Activated T-helper 1 cell treated with Interleukin-2 at 50 U/mL for 16 hours (primary cell): ENCODE measurements at places on chromosomes 1 and 21.

GRCh38 chr1:92587445-92587844, 100.7 kb upstream of the GFI1 start:
- no peak for DNase-seq

DNA sequence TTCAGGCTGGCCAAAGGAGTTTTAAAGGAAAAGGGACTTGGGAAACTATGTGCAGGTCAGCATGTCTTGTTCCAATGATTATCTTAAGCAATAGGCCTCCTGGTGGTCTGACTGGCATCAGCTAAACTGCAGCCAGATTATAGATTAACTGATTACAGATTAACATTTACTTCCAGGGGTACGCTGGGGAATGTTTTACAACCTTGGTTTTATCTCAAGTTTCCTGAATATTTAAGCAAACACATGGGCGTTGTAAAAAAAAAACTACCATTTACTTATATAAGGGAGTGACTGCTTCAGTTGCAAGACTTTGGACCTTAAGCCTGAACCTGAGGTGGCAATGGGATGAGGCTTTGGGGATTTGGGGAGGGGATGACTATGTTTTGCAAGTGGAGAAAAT, 600.6 kb upstream of the B3GALT2 start:
- DNase-seq, result no peak

GRCh38 chr21:38950435-38951094, 144.8 kb downstream of the ETS2 start:
- DNase-seq, result no peak

DNA sequence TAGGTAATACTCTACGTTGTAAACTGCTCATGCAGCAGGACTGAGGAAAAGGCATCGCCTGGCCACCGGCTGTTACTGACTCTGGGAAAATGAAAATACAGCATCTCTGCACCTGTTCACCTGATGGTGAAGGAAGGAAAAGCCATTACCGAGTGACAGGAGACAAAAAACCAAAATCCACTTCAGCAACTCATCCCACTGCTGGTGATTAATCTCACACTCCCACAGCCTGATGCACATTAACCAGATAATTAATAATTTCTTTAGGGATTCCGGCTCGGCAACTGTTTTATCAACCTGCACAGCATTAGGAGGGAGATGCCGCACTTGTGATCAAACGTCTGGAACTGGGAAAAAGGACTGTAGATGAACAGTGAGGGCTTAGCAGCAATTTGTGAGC, 183.9 kb upstream of the ESRRG start:
- no peak for DNase-seq

DNA sequence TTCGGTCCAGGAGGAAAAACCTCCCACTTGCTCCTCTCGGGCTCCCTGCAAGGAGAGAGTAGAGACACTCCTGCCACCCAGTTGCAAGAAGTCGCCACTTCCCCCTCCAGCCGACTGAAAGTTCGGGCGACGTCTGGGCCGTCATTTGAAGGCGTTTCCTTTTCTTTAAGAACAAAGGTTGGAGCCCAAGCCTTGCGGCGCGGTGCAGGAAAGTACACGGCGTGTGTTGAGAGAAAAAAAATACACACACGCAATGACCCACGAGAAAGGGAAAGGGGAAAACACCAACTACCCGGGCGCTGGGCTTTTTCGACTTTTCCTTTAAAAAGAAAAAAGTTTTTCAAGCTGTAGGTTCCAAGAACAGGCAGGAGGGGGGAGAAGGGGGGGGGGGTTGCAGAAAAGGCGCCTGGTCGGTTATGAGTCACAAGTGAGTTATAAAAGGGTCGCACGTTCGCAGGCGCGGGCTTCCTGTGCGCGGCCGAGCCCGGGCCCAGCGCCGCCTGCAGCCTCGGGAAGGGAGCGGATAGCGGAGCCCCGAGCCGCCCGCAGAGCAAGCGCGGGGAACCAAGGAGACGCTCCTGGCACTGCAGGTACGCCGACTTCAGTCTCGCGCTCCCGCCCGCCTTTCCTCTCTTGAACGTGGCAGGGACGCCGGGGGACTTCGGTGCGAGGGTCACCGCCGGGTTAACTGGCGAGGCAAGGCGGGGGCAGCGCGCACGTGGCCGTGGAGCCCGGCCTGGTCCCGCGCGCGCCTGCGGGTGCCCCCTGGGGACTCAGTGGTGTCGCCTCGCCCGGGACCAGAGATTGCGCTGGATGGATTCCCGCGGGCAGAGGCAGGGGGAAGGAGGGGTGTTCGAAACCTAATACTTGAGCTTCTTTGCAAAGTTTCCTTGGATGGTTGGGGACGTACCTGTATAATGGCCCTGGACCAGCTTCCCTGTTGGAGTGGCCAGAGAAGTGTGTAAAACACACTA, 45.3 kb downstream of the MRPL39 start:
- DNase-seq, result peak; percentile 43

DNA sequence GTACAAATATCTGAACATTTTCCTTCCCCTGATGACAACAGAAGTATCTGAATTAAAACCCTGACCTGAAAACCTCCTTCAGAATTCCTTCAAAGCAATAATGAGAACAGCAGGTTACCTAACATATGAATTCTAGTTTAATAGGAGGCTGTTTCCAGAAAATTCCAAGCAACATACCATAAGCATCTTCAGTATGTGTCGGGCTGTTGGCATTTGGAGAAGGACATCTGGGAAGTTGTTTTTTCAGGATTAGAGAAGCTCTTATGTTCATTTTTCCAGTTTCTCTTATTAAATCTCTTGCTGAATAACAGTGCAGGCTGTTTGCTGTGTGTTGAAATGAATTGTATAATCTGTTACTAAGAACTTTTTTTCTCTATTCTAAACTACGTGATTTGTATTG, 101.5 kb downstream of the PLA2G4A start:
- DNase-seq, result no peak

DNA sequence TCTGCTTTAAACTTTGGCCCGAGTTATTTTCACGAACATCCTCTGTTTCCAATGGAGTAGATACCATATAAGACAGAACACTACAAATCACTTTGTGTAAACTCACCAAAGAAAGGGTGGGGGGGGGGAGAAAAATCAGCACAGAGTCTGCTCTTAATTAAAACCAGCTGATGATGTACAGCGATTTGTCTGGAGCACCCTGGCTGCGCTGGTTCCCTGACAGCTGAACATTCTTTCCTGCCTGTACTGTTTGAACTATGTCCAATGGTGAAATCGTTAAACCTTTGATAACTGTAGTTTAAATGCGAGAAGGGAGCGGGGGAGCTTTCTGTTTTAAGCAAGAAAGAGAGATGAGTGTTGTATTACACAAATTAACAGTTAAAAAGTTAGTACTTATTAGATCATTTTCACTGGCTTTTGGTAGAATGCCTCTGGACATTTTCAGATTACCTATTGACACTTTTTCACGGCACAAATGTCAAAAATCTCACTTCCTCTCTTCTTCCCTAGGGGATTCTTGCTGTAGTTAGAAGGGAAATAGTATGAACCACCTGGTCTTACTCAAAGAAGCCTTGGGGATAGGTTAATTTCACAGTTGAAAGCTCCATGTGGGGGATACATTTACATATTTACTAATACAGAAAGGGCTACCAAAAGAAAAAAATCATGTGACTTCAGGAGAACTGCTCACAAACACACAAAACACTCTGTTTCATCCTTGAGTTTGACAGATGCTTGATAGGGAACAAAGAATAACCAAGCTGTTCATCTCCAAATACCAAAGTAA, 140.2 kb upstream of the RUNX1 start:
- DNase-seq, result no peak

DNA sequence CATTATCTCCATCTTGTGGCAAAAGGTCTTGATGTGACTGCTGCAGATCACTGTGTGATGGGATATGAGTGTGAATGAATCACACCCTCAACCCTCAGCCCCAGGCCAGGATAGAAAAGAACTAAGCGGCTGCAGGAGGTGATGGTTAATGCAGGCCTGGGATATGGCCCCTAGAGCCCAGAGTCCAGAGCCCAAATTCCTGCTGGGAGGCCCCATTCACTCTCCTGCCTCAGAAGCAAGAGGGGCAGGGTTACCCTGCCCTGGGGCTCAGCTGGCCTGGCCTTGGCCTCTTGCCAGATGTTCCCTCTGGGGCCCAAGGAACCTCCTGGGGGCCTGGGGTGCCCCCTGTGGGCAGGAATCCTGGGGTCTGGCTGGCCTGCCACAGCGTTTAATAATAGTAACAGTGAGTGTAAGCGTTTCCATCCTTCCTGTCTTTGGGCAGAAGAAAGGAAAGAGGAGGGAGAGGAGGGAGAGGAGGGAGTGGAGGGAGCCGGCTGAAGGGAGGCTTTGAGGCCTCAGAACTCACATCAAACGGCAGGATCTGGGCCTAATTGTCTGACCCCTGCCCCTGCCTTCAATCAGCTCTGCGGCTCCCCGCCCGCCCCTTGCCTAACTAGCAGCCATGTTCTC, 26.2 kb downstream of the DMAP1 start:
- no peak for DNase-seq

DNA sequence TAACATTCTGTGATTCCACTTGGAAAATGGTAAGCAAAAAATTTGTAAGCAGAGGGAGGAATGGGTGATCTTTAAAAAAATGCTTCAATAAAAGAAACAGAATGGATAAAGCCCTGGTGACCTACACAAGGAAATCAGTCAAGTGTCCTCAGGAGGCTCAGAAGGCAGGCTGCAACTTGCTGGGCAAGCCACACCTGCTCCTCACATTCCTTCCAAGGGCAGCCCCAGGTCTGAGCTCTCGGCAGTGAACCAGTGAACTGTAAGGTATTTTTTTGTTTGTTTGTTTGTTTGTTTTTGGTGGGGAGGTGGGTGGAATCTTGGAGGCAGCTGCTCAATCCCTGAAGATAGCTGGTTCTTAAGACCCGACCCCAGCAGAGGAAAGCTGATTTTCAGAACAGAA, 4.4 kb downstream of the TACSTD2 start:
- DNase-seq, result no peak

DNA sequence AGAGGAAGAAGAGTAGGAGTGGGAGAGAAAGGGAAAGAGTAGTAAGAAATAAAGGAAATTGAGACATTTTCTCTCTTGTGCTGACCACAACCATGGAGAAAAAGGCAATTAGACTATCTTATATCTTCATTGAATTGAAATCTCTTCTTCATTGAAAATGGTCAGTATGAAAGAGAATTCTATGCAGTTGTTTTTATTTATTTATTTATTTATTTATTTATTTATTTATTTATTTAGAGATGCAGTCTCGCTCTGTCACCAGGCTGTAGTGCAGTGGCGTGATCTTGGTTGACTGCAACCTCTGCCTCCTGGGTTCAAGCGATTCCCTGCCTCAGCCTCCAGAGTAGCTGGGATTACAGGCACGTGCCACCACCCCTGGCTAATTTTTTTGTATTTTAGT, 447.1 kb downstream of the PTPRC start:
- no peak for DNase-seq

DNA sequence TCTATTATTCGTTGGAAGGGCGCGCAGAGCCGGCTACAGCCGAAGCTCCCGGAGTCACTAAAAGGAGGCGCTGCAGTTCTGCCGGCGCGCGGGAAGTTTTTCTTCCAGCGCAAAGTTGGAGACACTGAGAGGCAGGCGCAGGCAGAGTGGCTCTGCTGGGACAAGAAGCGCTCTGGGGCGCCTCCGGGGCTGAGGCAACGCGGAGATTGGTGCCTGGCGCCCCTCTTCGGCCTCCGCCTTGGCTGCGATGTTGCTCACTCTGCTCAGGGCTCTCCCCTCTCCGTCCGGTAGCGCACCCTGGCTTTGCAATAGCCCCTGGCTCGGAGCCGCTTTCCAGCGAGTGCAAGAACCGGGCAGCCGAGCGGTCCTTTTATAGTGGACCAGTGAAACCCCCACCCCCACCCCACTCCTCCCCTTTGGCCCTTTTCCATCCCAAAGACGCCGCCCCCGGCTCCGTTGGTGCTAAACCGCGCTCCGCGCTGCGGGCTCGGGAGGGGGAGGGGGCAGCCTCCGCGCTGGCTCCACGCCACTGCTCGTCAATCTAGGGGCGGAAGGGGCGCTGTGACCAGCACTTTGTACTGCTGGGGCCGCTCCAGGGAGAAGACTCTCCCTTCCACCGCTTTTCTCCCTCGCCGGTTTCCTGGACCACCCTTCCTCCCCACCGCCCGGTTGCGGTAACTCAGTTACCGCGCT, at the start of gene ADAMTS1:
TSS of gene ADAMTS1 (minus strand) at position 344 of the 693 bp plus-strand sequence. CDS start 455 bp downstream, outside the sequence.
- DNase-seq, result no peak

- DNase-seq, result no peak
These were observed 7.8 kb downstream of the STK40 start for GRCh38 chr1:36377791-36378492.

- peak; percentile 81 for DNase-seq
These were observed 552 bp upstream of the GPR157 start for GRCh38 chr1:9129266-9130041.

- no peak for DNase-seq
These were observed 44.9 kb upstream of the TSPAN2 start for GRCh38 chr1:115134231-115134630.

DNA sequence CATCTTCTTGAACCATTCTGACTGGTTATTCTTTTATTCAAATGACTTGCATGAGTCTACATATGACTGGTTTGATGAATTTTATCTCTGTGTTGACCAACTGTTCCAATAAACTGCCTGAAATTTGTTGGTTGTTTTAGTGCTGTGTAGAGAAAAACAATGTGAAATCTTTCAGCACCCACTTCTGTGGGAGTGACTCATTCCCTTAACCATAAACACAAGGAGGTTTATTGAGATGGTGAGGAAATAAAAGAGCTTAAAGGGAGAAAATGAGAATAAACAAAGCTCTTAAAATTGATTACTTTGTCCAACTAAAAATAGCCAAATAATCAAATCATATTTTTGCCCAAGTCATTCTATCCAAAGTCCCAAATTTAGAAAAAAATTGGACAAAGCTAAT, 341.1 kb downstream of the TGFB2 start:
- no peak for DNase-seq

- DNase-seq, result no peak
These were observed 224.0 kb downstream of the FGGY start for GRCh38 chr1:59520827-59521418.

- no peak for DNase-seq
These were observed 44.1 kb downstream of the OLFML3 start for GRCh38 chr1:114023377-114023776.

GRCh38 chr1:1355416-1355815, 2.9 kb downstream of the MXRA8 start:
- no peak for DNase-seq

GRCh38 chr1:191022856-191023255, 545.2 kb upstream of the BRINP3 start:
- DNase-seq, result no peak

DNA sequence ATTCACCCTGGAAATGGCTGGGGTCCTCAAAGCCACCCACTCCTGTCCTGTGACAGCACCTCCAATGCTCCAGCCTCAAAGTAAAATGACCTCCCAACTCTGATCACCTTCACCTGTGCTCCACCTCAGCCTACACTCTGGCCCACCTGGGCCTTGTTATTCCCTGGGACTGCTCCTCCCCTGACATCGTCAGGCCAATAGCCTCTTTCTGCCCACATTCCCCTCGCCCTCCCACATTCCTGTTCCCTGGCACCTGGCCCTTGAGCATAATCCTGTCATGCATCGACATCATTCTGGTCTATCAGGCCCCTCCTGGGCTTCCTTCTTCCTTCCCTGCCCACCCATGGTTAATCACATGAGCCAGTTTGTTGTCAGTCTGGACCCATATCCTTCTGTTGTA, 13.2 kb upstream of the BCAR3 start:
- DNase-seq, result no peak

DNA sequence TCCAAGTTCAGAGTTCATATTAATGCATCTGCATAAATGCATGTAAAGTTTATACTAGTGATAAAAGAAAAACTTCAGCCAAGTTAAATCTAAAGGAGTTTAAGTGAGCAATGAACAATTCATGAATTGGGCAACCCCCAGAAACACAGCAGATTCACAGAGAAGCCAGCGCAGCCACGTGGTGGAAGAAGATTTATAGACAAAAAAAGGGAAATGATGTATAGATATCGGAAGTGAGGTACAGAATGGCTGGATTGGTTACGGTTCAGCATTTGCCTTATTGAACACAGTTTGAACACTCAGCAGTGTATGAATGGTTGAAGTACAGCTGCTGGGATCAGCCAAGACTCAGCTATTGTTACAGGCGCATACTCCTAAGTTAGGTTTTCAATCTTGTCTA, 5.7 kb downstream of the AK5 start:
- no peak for DNase-seq
